ENCODE measurements at places on chromosomes 3 and 15.

DNA sequence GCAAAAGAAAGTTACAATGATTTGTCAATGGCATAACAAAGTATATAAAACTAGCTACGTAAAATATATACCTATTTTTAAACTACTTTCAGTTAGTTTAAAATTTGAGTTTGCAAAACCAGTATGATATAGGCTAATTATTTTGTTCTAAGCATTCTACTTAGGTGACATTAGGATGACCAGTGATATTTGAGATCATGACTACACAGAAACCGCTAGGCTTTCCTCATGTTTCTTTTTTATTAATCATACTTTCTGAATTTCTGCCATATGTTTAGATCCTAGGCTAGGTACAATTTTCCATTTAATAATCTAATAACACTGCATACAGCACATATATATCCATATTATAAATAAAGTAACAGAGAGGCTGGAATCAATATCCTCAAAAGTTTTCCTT lies 52.4 kb upstream of the XRN1 start:
- no peak for DNase-seq

DNA sequence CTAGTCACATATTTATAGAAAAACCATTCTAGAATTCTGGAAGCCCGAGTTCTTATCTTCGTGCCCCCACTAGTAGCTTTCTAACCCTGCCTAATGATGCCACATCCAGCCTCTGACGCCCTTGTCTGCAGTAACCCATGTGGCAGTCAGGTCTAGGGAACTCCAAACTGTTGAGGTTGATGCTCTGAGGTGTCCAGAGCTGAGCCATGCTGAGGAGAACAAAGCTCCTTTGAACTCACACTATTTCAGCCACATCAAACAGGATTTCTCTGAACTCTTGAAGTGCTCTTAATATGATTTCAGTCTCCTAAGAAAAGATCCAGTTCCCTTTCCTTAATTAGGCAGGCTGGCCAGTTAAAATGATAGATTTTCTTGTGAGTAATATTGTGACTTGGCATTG lies 150.5 kb upstream of the ST8SIA2 start:
- no peak for DNase-seq

DNA sequence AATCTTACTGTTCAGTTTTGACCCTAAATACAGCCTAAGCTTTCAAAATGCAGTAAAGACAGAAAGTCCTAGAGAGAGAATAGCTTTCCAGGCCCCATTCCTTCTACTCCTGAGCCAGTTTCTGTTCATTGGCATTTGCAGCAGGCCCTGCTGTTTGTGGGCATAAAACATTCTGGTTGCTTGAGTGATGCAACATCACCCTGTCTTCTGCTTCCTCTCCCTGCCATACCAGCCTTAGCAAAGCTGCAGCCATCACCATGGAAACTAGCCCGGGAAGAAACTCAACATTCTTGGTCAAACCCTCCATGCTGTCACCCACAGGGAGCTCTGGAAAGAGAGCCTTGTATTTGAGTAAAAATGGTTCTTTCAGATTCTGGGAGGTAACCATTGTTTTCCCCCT lies 325.7 kb downstream of the MAGI1 start:
- no peak for DNase-seq

- no peak for DNase-seq
Measured at GRCh38 chr3:130979117-130979516, 47.5 kb downstream of the ASTE1 start.

GRCh38 chr15:42274702-42274989 lies 1.4 kb upstream of the TMEM87A start:
- DNase-seq, result no peak

GRCh38 chr3:197076415-197076814 lies 46.8 kb upstream of the MELTF start:
- DNase-seq, result no peak

GRCh38 chr3:41118461-41119390 lies 80.6 kb upstream of the CTNNB1 start:
- no peak for DNase-seq

GRCh38 chr3:36332139-36332538 lies 48.2 kb upstream of the STAC start:
- no peak for DNase-seq

DNA sequence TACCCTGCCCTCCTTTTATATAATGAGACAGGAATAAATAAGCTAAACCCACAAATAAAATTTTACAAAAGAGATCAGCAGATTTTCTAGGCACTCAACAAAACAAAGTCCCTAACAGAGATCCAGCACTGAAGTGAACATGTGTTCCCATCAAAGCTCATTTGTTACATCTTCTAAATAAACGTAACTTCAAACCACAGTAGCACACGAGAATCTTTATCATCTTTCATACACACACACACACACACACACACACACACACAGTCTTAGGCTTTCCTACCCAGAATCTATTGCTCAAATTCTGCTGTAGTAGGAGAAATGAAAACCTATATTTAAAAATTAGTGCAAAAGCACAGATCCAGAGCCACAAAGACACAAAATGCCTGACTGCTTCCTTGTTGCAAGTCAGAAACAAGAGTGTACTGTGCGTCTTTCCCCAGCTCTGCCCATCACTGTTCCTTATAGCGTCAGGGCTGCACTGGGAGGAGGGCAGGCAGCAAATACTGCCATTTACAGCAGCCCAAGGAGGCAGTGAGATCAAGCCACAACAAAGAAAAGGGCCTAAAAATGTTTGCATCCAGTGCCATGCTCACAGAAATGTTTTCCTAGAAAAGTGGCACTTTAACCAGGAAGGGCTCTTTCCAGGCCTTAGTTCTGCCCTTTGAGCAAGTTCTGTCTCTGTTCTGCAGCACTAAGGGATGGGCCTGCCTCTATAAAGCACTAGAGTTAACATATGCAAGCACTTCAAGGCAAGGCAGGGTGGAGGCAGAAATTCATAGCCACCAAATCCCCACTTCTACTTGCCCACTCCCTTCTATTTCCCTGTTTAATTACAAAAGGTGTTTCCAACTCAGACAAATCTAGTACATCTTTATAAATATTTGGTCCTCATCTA lies 6.0 kb downstream of the IP6K1 start:
- DNase-seq, result no peak

DNA sequence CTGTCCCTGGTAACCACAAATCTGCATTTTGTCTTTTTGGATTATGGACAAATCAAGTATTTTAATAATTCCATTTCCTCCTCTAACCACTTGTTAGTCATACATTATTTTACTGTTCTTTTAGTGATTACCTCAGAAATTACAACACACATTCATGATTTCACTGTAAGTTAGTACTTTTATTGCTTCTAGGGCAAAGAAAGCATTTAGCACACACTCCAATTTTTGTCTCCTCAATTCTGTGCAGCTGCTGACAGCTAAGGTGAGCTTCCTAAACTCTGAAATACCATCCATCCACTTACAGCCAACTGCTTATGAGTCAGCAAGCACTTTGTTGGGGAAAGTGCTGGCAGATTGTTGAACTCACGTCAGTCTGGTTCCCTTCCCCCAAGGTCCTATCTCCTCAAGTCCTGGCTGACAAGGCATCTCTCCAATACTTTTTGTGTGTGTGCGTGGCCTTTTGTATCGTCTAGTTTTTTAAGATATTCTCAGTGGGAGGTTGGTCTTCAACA lies 49.4 kb upstream of the TNFAIP8L3 start:
- no peak for DNase-seq

DNA sequence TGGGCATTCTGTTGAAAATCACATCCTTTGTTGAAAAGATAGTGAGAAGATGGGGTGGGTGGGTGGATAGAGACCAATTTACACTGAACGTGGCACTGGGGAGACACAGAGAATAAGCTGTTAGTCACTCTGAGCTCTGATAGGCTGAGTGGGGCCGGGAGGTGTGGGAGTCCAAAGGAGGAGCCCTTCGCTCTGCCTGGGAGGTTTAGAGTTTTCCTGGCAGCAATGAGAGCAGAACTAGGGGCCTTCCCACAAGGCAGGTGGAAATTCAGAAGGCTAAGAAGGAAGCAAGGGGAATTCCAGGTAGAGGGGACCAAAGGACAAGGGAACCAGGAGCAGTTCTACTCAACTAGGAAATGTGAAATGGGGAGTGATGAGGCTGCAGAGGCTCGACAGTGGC lies 272.7 kb downstream of the RPLP1 start:
- DNase-seq, result no peak

- no peak for DNase-seq
Measured at GRCh38 chr15:78315686-78316282, 16.4 kb upstream of the SKIC8 start.

DNA sequence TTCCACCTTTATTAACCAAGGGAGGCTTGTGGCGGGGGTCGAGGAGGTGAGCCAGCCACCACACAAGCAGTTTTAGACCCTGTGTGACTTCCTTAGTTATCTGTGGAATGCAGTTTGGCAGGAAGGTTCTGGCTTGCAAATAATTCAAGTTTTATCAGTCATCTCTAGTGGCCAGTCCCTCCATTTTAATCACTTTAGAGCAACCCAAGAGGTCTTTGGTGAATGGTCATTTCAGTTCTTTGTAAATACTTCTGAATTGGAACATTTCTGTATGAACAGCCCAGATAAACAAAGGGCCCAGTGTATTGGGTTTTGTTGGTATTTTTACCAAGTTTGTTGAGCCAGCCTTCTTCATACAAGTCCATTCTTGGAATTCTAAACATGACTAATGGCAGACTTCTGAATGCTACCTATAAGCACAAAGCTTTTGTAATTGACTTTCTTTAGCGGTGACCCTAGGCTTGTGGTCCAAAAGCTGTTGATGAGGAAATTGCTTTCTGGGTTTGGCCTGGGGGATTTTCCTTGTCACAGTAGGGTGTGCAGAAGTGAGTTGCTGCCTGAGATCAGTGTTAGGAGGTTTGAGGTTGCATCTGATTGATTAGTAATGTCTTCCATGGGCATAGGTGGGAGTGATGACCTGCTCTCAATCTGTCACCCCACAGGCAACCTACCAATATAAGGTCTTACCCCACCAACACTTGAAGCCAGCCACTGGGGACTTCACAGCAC lies 193.3 kb upstream of the TOPAZ1 start:
- no peak for DNase-seq

DNA sequence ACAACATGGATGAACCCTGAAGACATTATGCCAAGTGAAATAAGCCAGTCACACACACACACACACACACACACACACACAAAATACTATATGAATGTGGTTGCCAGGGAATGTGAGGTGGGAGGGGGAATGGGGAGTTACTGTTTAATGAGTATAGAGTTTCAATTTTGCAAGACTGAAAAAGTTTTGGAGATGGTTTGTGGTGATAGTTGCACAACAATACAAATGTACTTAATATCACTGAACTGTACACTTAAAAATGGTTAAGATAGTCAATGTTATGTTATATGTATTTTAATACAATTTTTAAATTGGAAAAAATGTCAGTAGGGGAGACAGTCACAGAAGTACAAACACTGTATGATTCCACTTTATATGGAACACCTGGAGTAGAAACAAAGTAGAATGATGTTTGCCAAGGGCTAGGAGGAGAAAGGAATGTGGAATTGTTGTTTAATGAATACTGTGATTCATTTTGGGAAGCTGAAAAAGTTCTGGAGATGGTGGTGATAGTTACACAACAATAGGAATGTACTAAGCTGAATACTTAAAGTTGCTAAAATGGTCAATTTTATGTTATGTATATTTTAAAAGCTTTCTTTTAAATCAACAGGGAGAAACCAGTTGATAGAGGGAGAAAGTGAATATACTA lies 76.6 kb downstream of the RPL39L start:
- DNase-seq, result no peak

- DNase-seq, result no peak
Measured at GRCh38 chr3:3071136-3071535, 39.0 kb downstream of the IL5RA start.

DNA sequence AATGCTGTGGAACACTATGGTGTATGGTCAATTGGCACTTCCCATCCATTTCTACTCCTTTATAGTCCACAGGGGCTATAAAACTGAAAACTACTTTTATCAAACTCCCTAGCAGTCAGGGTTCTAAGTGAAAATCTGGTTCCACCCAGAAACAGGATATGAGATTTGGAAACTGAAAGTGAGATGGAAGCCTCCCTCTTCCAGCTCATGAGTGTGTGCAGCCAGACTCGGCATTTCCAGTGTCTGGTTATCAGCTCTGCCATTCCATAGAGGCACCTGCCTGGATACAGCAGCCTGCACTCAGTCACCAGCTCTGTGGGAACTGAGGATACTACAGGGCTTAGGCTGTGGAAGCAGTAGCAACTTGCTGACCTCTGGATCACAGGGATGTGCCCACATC lies 14.7 kb upstream of the PLA2G4F start:
- DNase-seq, result no peak

DNA sequence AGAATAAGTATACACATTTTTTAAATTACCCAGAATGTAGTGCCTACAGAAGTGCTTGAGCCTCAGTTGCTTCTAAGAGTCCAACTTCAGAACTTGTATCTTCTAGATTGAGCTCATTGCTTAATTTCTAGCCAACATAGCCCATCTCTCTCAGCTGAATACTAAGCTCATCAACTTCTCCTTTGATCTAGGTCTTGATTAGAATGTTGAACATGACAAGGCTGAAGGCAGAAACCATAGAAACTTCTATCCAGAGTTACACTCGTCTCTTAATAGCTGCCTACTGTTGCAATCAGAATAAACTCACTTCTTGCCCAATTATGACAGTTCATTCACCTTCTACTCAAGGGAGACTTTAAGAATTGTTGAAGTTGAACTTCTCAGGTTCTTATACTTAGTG lies 327.3 kb upstream of the THBS1 start:
- DNase-seq, result no peak

GRCh38 chr3:115102046-115102445 lies 45.0 kb downstream of the ZBTB20 start:
- DNase-seq, result no peak

DNA sequence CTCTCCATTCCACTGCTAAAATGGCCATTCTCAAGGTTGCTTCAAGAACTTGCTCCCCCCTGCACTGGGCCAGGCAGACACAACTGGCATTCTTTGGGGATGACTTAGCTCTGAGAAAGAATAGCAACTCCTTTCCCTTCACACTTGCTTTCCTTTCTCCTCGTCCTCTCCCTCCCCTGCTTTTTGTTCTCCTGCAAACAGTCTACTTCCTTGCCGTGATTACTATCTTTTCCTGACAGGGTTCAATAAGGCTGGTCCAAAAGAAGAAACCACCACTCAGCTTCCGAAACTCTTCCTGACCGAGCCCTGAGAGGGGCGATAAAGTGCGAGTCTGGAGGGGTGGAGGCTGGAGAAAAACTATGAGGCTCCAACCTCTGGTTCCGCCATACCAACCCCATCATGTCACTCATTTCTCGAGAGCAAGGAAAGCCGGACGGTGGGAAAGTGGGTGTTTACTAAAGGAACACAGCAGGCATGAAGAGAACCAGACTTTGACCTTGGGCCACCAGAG lies 5.0 kb downstream of the AMOTL2 start:
- DNase-seq, result no peak

GRCh38 chr3:146854523-146854922 lies 249.4 kb upstream of the PLSCR5 start:
- DNase-seq, result no peak

DNA sequence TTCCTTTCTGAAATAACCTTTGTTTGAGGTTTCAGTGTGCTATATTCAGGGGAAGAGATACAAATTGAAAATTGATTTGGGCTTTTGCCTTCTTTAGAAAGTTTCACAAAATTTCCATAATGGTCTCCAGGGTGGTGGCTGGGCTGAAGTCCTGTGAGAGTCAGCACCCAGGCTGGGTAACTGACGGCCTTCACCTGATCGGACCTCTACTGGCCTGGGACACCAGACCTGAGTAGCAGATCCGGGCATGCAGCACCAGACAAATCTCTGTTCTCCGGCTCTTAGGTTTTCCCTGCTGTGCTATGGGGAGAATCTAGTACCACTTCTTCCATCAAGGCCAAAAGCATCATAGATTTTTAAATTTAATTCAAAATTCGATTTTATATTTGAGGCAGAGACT lies 133.0 kb upstream of the LMCD1 start:
- no peak for DNase-seq
